T-helper 17 cell (primary cell): ENCODE measurements at places on chromosomes 5 and 9.

DNA sequence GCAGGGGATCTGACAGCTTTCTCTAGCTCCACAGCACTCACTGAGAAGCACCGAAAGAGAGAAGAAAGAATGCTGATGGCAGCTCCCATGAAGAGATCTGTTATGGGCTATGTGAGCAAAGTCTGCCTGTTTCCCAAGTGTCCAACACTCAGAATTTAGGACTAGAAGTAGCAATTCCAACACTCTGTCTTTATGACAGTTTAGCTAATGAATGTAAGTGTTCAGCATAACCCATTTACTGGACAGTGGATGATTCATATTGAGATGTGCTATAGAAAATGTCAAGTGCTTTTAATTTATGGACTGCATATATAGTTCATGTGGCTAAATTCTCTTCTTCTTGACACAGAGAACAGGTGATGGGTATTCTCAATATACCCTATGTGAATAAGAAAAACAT is 683.1 kb upstream of the ZNF608 start:
- no peak for DNase-seq

DNA sequence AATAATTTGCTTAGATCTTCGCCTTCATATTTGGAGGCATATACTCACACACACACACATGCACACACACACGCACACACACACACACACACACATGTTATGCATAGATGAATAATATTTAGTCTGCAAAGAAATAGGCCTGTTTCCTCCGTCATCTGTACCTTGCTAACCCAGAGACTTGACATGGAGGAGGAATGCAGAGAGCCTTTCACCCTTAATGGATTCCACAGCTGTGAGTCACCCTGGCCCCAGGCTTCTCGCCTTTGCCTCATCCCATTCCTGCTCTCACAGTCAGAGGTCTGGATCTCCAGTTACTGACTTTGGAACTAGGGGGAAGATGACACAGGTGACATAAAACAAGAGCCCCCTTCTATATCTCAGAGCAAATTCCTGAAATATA is 29.7 kb downstream of the ZNF462 start:
- DNase-seq: no peak

GRCh38 chr5:66074901-66075300 is 69.2 kb upstream of the SREK1 start:
- DNase-seq: no peak

DNA sequence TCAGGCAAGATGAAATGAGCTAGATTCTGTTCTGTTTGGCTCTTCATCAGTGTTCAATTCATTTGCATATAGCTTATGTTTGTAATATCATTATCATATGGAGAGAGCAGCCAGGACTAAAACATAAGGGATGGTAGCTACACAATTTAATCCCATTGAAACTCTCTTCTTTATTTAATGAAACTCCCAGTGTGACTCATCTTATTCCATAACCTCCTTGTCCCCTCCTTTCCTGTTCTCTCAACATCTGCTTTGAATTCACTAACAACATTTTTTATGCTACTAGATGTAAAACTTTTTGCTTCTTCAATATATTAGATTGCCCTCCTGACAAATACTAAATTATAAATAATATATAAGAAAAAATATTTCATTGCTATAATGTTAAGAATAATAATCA is 1823.4 kb downstream of the MAT2B start:
- DNase-seq: no peak

GRCh38 chr5:145949474-145949873 is 13.1 kb downstream of the SH3RF2 start:
- DNase-seq: no peak

GRCh38 chr9:120912958-120913646 is 13.5 kb downstream of the TRAF1 start:
- no peak for DNase-seq

DNA sequence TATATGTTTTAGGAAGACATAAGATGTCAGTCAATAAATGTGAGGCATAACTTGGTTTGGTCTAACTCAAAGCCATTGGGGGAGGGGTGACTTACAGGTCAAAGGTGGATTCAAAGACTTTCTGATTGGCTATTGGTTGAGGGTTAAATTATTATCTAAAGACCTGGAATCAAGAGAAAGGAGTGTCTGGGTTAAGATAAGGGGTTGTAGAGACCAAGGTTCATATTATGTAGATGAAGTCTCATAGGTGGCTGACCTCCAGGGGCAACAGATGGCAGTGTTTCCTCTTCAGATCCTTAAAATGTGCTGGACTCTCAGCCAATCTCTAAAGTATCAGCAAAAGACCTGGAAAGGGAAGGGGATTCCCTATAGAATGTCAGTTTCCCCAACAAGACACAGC is 51.3 kb upstream of the MINAR2 start:
- DNase-seq: no peak

DNA sequence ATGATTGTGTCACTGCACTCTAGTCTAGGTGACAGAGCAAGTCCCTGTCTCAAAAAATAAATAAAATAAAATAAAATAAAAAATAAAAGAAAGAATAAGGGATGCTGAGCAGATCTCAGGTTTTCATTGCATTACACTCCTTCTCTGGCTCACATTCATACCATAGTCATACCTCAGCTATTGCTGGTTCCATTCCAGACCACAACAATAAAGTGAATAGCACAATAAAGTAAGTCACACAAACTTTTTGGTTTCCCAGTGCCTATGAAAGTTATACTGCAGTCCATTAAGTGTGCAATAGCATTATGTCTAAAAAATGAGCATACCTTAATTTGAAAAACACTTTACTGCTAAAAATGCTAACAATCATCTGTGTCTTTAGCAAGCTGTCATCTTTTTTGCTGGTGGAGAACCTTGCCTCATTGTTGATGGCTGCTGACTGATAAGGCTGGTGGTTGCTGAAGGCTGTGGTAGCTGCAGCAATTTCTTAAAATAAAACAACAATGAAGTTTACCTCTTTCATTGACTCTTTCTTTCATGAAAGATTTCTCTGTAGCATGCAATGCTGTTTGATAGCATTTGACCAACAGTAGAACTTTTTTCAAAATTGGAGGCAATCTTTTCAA is 415.7 kb downstream of the ZNF608 start:
- DNase-seq: no peak

DNA sequence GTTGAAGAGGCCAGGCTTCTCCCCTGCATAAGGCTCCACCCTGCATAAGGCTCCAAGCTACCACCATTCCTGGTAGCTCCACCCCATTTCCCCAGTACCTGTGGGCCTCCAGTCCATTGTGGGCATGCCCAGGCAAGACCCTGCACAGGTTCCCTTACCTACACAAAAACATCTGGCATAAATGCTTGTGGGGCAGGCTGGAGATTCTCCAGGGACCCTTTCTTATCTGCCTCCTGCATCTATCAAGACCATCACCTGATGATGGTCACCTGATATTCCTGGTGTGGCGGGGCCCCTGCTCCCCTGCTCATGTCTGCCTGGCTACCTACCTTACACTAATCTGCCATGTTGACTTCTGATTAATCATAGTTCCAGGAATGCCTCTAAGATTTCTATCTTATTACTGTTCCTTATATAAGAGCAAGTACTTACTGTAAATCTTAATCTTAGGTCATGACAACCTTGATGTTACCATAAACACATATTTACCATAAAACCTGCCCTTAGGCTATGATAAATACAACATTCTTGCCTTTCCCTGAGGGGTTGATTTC is 41.0 kb downstream of the FGD3 start:
- DNase-seq: no peak

GRCh38 chr9:77128125-77128789 is 49.1 kb upstream of the VPS13A start:
- DNase-seq: no peak

DNA sequence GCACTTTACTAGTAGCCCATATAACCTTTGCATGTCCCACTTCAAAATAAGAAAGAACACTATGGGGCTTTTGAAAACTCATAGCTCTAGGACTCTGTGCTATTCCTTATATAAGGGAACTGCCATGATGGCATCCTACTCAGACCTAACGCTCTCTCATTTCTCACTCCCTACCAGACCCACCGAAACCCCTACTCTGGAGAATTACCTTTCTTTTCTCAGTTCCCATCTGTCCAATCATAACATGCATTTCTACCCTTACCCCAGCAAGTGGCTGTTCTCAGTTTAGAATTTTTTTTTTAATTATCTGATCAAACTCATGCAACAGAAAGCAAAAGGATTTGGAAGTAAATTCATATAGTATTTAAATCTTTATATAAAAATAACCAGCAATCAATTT is 27.3 kb downstream of the CARNMT1 start:
- DNase-seq: no peak

- DNase-seq: no peak
These were observed 56.2 kb upstream of the ZSWIM6 start for GRCh38 chr5:61275841-61276240.

GRCh38 chr9:5852987-5853386 is 20.1 kb upstream of the ERMP1 start:
- no peak for DNase-seq

GRCh38 chr5:114612406-114612805 is 250.5 kb downstream of the KCNN2 start:
- DNase-seq: no peak

DNA sequence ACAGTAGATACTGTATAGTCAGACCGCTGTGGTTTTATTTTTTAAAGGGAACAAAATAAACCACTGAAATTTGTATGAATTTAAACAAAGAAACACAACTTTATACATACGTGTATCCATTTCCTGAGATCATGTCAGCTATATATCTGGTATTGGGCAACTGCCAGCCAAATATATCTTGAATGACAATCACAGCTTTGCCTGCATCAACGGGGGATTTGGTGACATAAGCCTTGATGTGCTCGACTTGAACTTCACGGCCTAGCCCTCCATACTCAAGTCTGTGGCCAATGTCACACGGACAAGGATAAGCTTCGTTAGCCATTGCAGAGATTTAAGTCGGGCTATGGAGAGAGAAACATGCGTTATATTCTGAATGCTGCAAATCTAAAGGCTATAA is 17.3 kb downstream of the CMBL start:
- DNase-seq: no peak

- DNase-seq: no peak
These were observed 1195.9 kb upstream of the ACO1 start for GRCh38 chr9:31188496-31188895.

DNA sequence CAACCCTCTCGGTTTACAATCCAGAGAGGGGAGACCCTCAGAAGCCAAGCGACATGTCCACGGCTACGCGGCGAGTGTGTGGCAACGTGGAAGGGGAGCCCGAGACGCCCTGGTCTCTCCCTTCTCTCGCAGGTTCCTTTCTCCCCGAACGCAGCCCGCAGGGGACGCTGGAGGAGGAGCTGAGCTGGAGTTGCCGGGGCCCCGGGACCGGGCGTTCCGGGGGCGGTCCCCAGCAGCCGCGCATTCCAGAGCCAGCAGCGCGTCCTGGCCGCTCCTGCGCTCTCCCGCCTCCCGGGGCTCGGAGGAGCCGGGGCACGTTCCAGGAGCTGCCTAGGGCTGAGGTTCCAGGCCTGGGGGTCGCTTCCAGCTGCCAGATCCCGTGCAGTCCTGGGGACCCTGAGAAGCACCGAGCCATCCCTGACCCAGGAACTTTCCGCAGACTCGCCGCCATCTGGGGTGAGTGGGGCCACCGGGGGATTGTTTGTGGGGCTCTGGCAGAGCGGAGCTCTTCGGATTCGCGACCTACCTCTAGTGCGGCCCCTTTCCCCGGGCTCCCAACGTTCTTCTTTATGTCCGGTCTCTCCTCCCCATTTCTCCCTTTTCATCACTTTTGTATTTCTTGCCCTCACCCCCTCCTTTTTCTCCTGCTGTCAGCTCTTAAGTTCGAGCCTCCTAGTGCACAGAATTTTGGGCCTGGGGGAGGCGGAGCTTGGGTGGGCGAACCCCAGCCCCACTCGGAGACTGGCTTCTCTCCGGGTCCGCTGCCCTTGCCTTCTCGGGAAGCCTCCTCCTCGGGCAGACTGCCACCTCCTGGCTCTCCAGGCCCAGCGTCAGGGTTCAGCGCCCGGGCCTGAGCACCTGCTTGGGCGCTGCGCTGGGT is at the start of gene SMIM3:
SMIM3 (plus strand) TSS at position 241 of the 880 bp plus-strand sequence. CDS start 16,684 bp downstream, outside the sequence.
- peak; percentile 44 for DNase-seq

GRCh38 chr9:94818178-94818541 is 91.7 kb downstream of the AOPEP start:
- no peak for DNase-seq

GRCh38 chr5:113713051-113713450 is 199.6 kb downstream of the YTHDC2 start:
- DNase-seq: no peak

GRCh38 chr9:107190061-107190935 is 92.8 kb upstream of the RAD23B start:
- no peak for DNase-seq

DNA sequence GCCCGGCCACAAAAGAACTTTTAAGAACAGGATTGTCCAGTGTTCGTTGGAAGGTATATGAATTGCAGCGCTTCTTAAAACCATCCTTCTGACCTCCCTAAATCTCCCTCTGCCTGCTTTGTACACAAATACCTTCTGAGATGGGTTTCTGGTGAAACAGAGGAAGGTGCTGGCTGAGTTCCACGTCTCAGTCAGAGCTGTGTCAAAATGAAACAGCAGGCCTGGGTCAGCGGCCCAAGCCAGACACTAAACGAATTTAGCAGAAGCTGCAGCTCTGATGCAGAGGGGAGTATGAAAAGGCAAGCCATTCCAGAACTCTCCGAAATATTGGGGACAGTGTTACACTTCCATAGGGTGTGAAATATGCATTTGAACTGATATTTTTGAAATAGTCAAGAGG is 37.8 kb upstream of the CRB2 start:
- DNase-seq: no peak

DNA sequence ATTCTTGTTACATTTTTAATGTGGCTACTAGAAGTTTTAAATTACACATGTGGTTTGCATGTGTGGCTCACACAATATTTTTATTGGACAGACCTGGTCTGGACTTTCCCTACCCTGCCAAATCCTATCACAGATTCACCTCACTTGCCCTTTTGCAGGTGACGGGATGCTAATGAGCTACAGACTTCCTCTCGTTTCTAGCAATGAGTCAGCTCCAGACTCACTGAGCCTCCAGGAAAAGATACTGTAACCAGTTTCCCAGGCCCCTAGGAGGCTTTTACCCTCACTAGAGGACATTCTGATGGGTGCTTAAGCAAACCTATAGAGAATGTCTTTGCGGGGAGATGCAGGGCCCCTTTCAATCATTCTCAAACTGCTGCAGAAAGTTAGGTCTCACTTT is 135.4 kb downstream of the WDR41 start:
- DNase-seq: no peak

DNA sequence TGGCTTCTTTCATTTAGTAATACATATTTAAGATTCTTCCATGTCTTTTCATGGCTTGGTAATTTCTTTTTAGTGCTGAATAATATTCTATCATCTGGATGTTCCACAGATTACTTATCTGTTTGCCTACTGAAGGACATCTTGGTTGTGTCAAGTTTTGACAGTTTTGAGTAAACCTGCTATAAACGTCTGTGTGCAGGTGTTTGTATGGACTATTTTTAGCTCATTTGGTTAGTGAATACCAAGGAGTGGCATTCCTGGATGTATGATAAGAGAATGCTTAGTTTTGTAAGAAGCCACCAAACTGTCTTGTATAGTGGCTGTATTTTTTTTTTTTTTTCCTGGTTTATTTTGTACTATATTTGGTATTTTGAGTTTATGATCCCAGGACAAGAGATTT is 38.4 kb downstream of the PRRC1 start:
- DNase-seq: no peak

GRCh38 chr9:2299843-2300205 is 284.7 kb downstream of the SMARCA2 start:
- DNase-seq: no peak
